ENCODE measurements at places on chromosomes 12 and 14. TPM values are rescaled to one million over a fixed set of nuclear protein-coding genes. Genes with fewer than 3 reads are reported as not detected.

OR6C6 gene
- not detected for total RNA-seq

GXYLT1 gene
- total RNA-seq = 8.3 TPM

AICDA gene
- not detected for total RNA-seq

TCL1B gene
- not detected for total RNA-seq

TAS2R46 gene
- not detected for total RNA-seq

ASCL1 gene
- not detected for total RNA-seq

CD4 gene
- total RNA-seq = 4.6 TPM

CLEC9A gene
- total RNA-seq = not detected

SYT10 gene
- not detected for total RNA-seq

NFE2 gene
- total RNA-seq = 0.32 TPM

SELPLG gene
- 1.1 TPM for total RNA-seq

IGF1 gene
- 9.0 TPM for total RNA-seq

SVOP gene
- 2.6 TPM for total RNA-seq

NRIP2 gene
- 2.6 TPM for total RNA-seq

TAS2R20 gene
- 0.51 TPM for total RNA-seq

DNAI7 gene
- 0.75 TPM for total RNA-seq

CPNE6 gene
- total RNA-seq = not detected

ESPL1 gene
- total RNA-seq = 0.14 TPM

ANKLE2 gene
- 45.2 TPM for total RNA-seq

MYO1H gene
- 0.24 TPM for total RNA-seq

TAS2R8 gene
- total RNA-seq = not detected

RFLNA gene
- total RNA-seq = not detected

VDR gene
- total RNA-seq = 1.4 TPM

POTEM gene
- total RNA-seq = not detected

KLRC1 gene
- not detected for total RNA-seq

GLIPR1L1 gene
- not detected for total RNA-seq

WNT1 gene
- not detected for total RNA-seq

LMO3 gene
- 0.57 TPM for total RNA-seq

ADAM21 gene
- 0.12 TPM for total RNA-seq

RTN1 gene
- 0.90 TPM for total RNA-seq

KERA gene
- not detected for total RNA-seq

CTSG gene
- total RNA-seq = not detected

OLR1 gene
- 0.50 TPM for total RNA-seq

Data from heart left ventricle (tissue), 16 donors.